Mesothelial cell of epicardium (in vitro differentiated cells): ENCODE measurements at places on chromosomes 13 and 19. TPM values are rescaled to one million over a fixed set of nuclear protein-coding genes. Genes with fewer than 3 reads are reported as not detected.
A peak's percentile ranks its signal among the peaks of the same experiment; 100 is the strongest.

- H3K27ac ChIP-seq = peak overlapping the region; percentile 50
- H3K27me3 ChIP-seq = no peaks in the 10 kb centered on the region
- H3K4me1 ChIP-seq = peaks cover 9% of the 10 kb centered on the region
- no peak for DNase-seq
Measured at GRCh38 chr19:48481846-48482639, 12.9 kb downstream of the CYTH2 start.

The PSG6 gene
- not detected in 3 replicates for total RNA-seq

The PPM1N gene
- total RNA-seq = 0.38 to 0.60 TPM (median 0.59 TPM) in 3 replicates

DNA sequence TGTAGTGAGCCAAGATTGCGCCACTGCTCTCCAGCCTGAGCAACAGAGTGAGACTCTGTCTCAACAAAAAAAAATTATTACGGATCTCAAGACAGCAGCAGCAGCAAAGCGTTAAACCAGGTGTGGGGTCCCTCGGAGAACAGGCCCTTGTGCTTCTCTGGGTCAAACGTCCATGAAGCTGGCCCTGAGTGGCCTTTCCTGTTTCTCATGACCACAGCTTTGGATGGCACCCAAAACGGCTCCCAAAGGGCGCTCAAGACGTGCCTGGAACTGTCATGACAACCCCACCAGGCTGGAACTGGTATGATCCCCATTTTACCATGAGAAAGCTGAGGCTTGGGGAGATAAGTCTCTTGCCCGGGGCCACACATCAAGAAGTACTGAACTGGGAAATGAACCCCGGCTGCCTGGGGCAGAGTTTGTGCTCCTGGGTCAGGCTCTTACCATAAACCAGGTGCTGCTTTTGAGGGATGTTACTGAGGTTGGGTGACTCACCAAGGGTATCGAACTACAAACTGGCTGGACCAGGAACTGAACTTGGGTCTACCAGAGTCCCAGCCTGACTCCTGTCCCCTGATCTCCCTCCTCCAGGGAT, 11.6 kb upstream of the SAMD1 start:
- H3K4me1 ChIP-seq = no peaks in the 10 kb centered on the region
- no peak overlapping the region for H3K4me3 ChIP-seq
- H3K27me3 ChIP-seq = no peaks in the 10 kb centered on the region
- DNase-seq = no peak

- H3K27ac ChIP-seq = no peak overlapping the region
- no peak overlapping the region for H3K4me3 ChIP-seq
- H3K27me3 ChIP-seq = peaks cover 35% of the 10 kb centered on the region
- no peaks in the 10 kb centered on the region for H3K4me1 ChIP-seq
Measured at GRCh38 chr19:39677961-39678889, 22.5 kb downstream of the LGALS16 start.

GRCh38 chr19:1063030-1063908, 3.7 kb upstream of the ARHGAP45 start:
- peaks cover 13% of the 10 kb centered on the region for H3K4me1 ChIP-seq
- no peak overlapping the region for H3K27ac ChIP-seq
- DNase-seq = no peak
- no peak overlapping the region for H3K4me3 ChIP-seq

DNA sequence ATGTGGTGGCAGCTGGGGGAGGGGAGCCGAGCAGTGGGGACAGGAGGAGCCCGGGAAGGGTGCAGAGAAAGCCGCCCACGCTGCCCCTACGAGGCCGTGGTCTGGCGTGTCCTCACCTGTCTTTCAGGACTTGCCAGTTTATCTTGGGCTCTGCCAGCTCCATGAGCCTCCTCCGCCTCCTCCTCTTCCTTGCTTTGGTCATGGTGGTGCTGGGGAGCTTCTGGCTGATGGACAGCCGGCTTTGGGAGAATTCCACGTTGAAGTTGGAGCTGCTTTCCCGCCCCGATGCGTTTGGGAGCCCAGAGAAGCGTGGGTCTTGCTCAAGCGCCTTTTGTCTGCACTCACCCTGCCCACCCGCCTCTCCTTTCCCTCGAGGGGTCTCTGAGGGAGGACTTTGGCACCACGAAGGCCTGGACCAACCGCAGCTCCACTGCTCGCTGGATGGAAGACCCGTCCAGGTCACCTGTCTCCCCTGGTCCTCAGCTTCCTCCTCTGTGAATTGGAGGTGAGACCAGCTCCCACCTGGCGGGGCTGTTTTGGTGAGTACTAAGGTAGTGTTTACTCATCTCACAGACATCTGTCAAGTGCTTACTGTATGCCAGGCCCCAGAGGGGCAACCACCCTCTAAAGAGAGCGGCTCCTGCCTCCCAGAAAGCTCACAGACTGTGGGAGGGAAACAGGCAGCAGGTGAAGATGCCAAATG, 29.7 kb upstream of the MIER2 start:
- no peak overlapping the region for H3K27ac ChIP-seq
- peaks cover 41% of the 10 kb centered on the region for H3K27me3 ChIP-seq
- H3K4me3 ChIP-seq = no peak overlapping the region
- peaks cover 9% of the 10 kb centered on the region for H3K4me1 ChIP-seq

- peak overlapping the region; percentile 85 for H3K27ac ChIP-seq
- H3K4me1 ChIP-seq = peaks cover 57% of the 10 kb centered on the region
- H3K36me3 ChIP-seq = peaks cover 3% of the 10 kb centered on the region
- H3K27me3 ChIP-seq = no peaks in the 10 kb centered on the region
- no peak for DNase-seq
Measured at GRCh38 chr13:20411638-20412342, 113.9 kb downstream of the CRYL1 start.

DNA sequence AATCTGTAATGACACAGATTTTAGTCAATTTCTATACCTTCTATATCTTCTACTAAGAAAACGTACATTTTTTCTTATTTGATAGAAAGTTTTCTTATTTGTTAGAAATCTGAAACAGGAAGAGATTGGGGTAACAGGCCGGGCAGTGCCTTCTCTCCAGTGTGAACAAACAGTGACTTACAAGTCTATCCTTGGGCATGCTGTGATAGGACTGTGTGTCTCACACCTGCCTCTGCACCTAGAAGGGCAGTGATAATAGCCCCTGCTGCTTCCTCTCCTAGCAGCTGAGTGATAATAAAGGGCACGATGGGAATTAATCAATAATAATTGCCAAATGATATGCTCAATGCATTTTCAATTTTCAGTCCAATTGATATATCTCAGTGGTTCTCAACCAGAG, 1.4 kb downstream of the TMEM272 start:
- peaks cover 1% of the 10 kb centered on the region for H3K27me3 ChIP-seq
- no peak for DNase-seq
- H3K36me3 ChIP-seq = no peaks in the 10 kb centered on the region
- no peak overlapping the region for H3K4me3 ChIP-seq

- no peak for DNase-seq
- H3K27ac ChIP-seq = no peak overlapping the region
- H3K4me3 ChIP-seq = no peak overlapping the region
- peaks cover 12% of the 10 kb centered on the region for H3K27me3 ChIP-seq
Measured at GRCh38 chr13:102972191-102972590, 94.0 kb downstream of the SLC10A2 start.

- H3K27me3 ChIP-seq = peaks cover 23% of the 10 kb centered on the region
- H3K27ac ChIP-seq = no peak overlapping the region
- no peak for DNase-seq
Measured at GRCh38 chr13:101019126-101019525, 344.5 kb upstream of the TMTC4 start.

DNA sequence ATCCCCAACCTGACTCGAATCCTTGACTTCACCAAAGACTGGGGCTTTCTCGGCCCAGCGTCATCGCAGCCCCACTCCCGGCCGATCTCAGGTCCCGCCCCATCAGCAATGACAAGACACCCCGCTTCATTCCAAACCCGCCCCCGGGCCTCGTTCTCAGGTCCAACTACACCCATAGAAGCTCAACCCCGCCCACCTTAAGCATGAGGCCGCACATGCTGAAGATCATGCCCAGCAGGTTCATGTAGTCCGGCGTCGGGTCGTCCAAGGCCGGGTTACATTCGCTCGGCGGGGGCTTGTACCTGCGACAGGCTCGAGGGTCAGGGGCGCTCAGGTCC, 2.3 kb downstream of the WDR83 start:
- H3K4me1 ChIP-seq = peaks cover 42% of the 10 kb centered on the region
- peaks cover 6% of the 10 kb centered on the region for H3K36me3 ChIP-seq
- H3K4me3 ChIP-seq = peak overlapping the region; percentile 99
- no peaks in the 10 kb centered on the region for H3K27me3 ChIP-seq
- peak; percentile 65 for DNase-seq

DNA sequence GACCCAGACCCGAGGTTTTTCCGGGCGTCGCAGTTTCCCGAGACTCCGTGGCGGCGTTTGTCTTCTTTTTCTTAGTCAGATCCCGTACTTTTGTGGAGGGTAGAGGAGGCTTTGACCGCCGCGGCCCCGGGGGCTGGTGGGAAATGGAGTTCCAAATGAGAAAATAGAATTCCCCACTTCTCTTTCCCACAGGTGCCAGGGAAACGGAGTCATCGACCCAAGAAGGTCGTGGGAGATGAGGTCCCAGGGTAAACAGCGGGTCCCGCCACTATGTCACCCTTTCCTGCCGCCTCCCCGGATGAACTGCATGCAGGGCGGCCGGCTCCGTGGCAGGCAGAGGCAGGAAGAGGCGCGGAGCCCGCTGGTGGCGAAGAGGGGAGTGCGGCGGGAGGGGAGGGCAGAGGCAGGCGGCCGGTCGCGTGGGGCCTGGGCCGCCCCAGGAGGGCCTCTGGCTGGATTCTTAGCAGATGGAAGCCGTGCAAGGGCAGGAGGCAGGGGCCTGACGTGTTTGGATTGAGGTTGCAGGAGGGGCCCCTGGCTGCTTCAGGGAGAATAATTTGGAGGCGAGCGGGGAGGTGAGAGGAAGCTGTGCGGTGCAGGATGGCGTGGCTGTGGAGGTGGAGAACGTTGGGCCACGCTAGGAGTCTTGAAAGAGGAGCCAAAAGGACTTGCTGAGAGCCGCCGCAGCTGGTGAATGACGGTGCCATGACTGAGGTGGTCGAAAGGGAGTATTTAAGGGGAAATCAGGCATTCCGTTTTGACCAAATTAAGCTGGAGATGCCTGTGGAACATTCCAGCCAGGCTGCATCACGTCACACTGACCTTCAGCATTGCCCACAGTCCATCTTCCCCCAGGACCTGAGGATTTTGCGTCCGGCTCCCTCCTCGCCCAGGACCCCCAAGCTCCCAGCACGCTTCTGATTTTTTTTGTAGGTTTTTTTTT, 11.7 kb downstream of the CYTH2 start:
- no peaks in the 10 kb centered on the region for H3K27me3 ChIP-seq
- DNase-seq = no peak
- peaks cover 21% of the 10 kb centered on the region for H3K36me3 ChIP-seq
- no peak overlapping the region for H3K27ac ChIP-seq
- H3K4me1 ChIP-seq = peaks cover 9% of the 10 kb centered on the region

DNA sequence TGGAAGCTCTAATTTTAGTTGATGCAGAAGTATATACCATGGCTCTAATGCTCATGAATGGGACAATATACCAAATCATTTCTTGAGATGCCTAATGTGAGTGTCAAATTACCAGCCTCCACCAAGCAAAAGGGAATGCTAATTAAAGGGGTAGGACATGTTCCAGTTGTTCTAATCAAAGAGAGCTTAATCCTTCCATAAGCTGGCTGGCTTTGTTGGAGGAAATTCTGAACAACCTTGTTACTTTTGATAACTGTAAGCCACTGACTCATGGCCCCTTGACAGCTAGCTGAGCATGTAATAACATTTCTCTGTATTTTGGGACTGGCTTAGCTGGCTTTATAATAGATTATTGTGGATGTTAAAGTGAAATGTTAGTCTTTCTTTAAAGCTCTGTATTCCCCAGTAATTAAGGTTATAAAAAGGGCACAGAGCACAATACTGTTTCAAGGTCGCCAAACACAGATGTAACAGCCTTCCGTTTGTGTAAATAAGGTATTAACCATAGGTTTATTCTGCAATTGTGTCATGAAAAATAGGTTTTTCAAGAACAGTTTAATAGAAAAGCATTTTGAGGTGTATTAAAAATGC, 1194.0 kb downstream of the PCDH9 start:
- no peak overlapping the region for H3K4me3 ChIP-seq
- peaks cover 14% of the 10 kb centered on the region for H3K4me1 ChIP-seq
- H3K27ac ChIP-seq = no peak overlapping the region
- no peaks in the 10 kb centered on the region for H3K36me3 ChIP-seq
- no peaks in the 10 kb centered on the region for H3K27me3 ChIP-seq

GRCh38 chr13:64073203-64073602, 2657.6 kb upstream of the PCDH20 start:
- no peak for DNase-seq
- H3K27me3 ChIP-seq = no peaks in the 10 kb centered on the region
- no peak overlapping the region for H3K27ac ChIP-seq

The VAV1 gene
- not detected in 3 replicates for total RNA-seq

DNA sequence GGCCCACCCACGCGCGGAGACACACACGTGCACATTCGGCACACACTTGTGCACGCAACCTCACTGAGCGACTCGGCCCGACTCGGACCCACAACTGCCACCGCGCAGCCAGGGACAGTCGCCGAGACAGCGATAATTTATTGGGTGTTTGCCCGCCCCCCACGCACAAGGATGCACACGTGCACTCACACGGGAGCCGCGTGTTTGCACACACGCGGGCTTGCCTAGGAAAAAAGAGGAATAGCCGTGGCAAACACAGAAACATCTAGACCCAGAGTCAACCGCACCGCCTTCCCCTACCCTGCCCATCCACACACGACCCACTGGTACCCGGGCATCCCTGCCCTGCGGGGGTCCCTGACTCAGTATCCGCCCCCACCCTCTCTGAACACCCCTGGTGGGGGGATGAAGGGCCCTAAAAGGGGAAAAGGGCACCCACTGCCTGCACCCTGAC, 1.1 kb upstream of the SSBP4 start:
- no peak for DNase-seq
- H3K36me3 ChIP-seq = no peaks in the 10 kb centered on the region
- no peaks in the 10 kb centered on the region for H3K27me3 ChIP-seq
- H3K4me3 ChIP-seq = peak overlapping the region; percentile 65

GRCh38 chr19:14022469-14022868, 5.5 kb upstream of the RLN3 start:
- H3K4me1 ChIP-seq = peaks cover 6% of the 10 kb centered on the region
- H3K36me3 ChIP-seq = no peaks in the 10 kb centered on the region
- H3K27me3 ChIP-seq = no peaks in the 10 kb centered on the region
- DNase-seq = no peak
- H3K27ac ChIP-seq = no peak overlapping the region

DNA sequence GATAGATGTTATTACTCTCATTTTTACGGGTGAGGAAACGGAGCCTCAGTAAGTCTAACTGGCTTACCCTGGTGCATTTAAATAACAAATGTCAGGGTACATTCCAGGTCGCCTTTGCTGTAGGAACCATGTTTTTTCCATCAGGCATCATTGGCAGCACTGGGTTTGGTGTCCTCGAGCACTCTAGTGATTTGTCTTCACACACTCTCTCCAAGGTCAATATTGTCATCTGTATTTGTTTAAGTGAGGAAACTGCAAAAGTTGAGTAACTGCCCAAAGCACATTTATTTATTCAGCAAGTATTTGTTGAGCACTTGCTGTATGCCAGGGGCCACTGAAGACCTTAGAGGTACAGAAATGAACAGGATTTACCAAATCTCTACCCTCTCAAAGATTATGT, 78.6 kb downstream of the DCT start:
- DNase-seq = no peak
- no peak overlapping the region for H3K4me3 ChIP-seq
- no peaks in the 10 kb centered on the region for H3K4me1 ChIP-seq
- H3K27me3 ChIP-seq = no peaks in the 10 kb centered on the region

GRCh38 chr13:79352107-79352506, 53.9 kb downstream of the RBM26 start:
- H3K36me3 ChIP-seq = peaks cover 24% of the 10 kb centered on the region
- no peaks in the 10 kb centered on the region for H3K27me3 ChIP-seq
- no peak overlapping the region for H3K4me3 ChIP-seq
